ENCODE measurements at places on chromosomes 11 and 22. TPM values are rescaled to one million over a fixed set of nuclear protein-coding genes. Genes with fewer than 3 reads are reported as not detected.

The TMEM86A gene
- total RNA-seq = 1.7 TPM

The TNNT3 gene
- total RNA-seq = not detected

The MS4A15 gene
- total RNA-seq = not detected

The PLEKHA7 gene
- 15.6 TPM for total RNA-seq

The ANGPTL5 gene
- total RNA-seq = not detected

The PATE2 gene
- total RNA-seq = 0.70 TPM

The DUSP8 gene
- 10.1 TPM for total RNA-seq

The MRGPRF gene
- 0.23 TPM for total RNA-seq

The TTC36 gene
- total RNA-seq = 1.1 TPM

The CELSR1 gene
- total RNA-seq = 5.1 TPM

The MGAT3 gene
- 20.3 TPM for total RNA-seq

The POLR2L gene
- total RNA-seq = 128 TPM

The ELFN2 gene
- 0.09 TPM for total RNA-seq

The PRR33 gene
- not detected for total RNA-seq

Data from neural crest cell (in vitro differentiated cells).